NCI-H2171 (cell line): ENCODE measurements at places on chromosomes 4 and X.

GRCh38 chr4:144338834-144339233 lies 198.3 kb upstream of the GYPA start:
- no peak for DNase-seq

GRCh38 chrX:86171366-86171765 lies 23.1 kb downstream of the DACH2 start:
- DNase-seq: no peak

GRCh38 chr4:104641418-104641817 lies 146.7 kb upstream of the CXXC4 start:
- DNase-seq: no peak

GRCh38 chr4:53633608-53634007 lies 42.3 kb upstream of the LNX1 start:
- no peak for DNase-seq

- no peak for DNase-seq
These were observed 141.8 kb downstream of the RASL11B start for GRCh38 chr4:53003959-53004358.

DNA sequence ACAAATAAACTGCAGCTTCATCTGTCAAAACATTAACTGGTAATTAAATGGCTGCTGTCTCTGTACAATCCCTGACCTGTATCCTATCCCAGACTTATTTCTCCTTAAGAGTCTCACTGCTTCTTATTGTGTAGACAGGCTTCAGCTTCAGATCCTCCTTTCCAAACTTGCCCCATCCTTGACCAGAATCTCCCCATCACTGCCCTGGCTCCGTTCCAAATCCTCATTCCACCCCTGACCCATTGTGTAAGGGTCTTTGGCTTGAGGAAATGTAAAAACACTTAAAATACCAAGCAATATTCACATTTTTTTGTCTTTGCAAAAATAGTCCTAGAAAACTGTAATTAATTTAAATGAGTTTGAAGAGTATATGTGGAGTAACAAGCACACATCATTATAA lies 152.6 kb upstream of the VEGFC start:
- no peak for DNase-seq

- no peak for DNase-seq
These were observed 27.7 kb upstream of the VCX start for GRCh38 chrX:7815166-7815805.

DNA sequence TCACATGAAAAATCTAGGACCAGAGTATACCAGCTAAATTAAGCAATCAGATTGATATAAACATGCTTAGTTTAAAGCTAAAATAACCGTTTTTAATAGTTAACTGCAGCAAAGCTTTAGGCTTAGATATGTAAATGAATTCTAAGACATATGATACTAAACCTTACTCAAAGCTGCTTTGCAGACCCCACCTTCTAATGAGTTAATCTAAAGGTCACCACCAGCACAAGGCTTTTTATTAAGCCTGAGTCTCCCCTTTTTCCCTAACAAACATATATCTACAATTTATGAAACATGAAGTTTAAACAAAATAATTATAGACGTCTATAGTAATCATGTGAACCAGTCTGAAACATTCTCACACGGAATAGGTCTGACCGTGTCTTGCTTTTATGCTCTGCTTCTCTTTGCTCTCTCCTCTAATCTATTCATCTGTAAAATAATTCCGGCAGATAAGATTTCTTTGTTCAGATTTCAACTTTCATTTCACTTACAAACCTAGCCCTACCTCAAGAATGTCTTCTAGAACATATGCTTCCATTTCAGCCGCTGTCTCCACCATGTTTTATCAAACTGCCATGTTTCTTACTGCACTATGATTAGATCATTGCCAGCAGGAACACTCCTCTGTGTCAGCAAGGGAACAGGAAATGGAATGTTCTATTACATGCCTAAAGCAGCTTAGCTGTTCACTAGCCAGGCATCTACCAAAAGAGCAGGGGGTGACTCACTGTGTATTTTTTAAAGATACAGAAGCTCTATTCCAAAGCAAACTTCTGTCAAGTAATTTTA lies 35.9 kb downstream of the ANKRD17 start:
- DNase-seq: peak; percentile 24

DNA sequence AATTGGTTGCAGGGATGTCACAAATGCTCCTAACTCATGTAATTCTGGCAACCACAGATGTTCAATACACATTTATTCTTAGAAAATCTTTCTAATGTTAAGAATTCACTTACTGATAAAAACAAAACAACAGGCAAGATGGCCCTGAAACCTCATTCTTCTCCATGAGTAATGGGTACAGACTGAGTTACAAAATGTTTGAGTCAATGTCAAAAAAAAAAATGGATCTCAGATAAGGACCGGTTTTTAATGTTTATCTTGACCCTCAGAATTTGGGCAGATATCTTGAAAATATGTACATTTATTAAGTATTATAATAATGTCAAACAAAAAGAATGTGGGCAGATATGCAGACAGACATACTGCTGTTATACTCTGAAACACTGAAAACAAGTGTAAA lies 1.8 kb upstream of the SULT1E1 start:
- DNase-seq: no peak

GRCh38 chr4:177964061-177964460 lies 521.8 kb upstream of the AGA start:
- DNase-seq: no peak

- peak; percentile 84 for DNase-seq
These were observed 73.7 kb downstream of the TBL1X start for GRCh38 chrX:9538544-9539045.

DNA sequence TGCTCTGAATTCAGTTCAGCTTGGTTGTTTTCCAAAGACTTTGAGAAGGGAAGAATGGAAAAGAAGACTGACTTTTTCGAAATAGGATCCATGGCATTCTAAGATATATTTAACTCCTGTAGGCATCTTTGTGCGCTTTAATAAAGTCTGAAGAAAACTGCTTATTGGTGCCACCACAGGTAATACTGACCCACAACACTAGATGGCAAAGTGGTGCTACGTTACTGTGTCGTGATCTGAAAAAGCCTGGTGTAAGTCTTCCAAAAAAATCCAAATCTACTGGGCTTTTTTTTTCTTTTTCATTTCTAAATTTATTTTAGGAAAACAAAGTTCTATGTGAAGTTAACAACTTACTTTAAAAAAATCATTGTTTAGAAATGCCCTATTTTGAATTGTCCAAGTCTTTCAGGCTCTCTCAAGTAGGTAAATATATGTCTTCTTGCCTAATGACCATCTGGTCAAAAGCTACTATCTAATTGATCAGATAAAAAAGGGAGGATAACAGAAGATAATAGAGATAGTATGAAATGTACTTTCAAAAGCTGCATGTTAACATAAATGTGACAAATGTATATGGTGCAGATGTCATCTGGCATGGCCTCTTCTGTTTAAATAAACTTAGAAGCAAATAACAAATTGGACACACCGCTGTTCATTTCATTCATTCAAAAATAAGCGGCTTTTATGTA lies 47.0 kb upstream of the MID1IP1 start:
- DNase-seq: peak; percentile 32

- no peak for DNase-seq
These were observed 38.5 kb downstream of the ELF4 start for GRCh38 chrX:130071611-130072344.

DNA sequence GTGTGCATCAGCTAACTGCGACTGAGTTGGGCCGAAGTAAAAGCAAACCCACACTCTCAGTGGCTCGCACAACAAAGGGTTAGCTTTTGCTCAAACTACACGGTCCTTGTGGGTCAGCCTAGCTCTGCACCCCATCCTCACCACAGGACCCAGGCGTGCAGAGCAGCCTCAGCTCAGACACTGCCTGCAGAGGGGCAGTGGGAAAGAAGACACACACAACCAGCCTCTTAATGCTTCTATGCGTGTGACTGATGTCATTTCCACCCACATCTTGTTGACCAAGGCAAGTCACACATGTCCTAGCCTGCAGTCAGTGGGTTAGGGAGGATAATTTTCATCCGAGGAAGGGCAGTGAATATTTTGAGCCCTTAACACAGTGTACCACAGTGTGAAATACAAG lies 40.5 kb downstream of the HMGB2 start:
- DNase-seq: no peak

DNA sequence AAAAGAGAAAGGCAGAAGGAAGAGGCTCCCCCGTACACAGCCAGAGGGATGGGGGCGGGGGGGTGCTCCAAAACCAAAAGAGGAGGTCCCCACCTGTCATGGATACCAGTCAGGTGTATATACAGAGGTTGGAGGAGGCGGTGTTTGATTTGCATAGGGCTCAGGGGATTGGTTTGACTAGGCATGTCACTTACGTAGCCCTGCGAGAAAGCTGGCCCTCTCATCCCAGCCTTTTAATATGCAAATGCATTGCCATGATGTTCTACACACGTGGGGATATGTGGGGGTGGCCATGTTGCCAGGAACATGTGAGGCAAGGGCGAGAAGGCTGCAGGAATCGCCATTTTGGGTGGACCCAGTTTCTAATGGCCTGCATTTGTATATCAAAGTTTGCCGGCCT lies 38.6 kb downstream of the TMEM150C start:
- no peak for DNase-seq

GRCh38 chrX:20320461-20321159 lies 53.9 kb upstream of the RPS6KA3 start:
- no peak for DNase-seq

DNA sequence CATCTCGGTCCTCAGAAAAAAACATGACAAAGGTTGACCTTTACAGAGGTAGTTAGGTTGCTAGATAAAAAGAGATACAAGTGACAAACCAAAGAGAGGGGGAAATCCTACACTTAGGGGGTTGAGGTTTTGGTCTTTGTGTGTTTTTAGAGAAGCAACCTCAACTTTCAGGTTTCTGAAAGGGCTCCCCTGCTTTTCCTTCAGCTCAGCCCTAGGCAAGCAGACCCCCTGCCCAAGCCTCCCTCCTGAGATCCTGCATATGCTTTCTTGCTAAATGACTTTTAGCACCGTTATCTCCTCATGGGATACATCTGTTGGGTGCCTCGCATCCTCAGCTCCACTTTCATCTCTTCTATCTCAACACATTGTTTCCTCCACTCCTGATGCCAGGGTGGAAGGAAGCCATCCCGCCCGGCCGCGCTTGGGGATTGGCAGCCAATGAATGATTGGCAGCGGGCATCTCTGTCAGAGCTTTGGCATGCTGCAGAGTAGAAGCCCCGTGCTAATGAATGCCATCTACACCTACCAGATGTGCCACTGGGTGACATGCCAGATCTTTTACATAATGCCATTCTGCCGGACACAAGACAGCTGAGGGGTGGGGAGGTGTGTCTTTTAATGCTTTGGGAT lies 15.0 kb upstream of the PRDM8 start:
- no peak for DNase-seq

DNA sequence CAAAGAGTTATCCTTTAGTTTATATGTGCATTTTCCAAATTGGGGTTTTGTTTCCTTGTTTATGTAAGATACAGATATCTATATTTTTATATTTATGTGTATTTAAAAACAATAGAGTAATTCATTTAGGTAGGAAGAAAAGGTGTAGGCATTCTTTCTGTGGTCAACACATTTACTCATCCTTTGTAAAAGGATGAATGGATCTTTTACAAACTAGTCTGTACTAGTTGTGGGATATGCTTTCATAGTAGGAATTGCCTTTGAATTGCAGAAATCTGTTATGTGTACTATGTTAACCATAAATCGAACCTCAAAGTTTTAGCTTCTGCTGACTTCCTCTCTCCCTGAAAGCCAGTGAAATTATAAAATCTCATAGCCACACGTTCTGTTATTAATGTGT lies 128.5 kb downstream of the REPS2 start:
- no peak for DNase-seq

- no peak for DNase-seq
These were observed 96.5 kb downstream of the ARHGAP10 start for GRCh38 chr4:147828331-147828905.

- DNase-seq: no peak
These were observed 240.0 kb downstream of the GPC3 start for GRCh38 chrX:133745349-133745748.

GRCh38 chr4:74042681-74043080 lies 4.2 kb upstream of the CXCL3 start:
- no peak for DNase-seq

- DNase-seq: no peak
These were observed 25.6 kb upstream of the MSMO1 start for GRCh38 chr4:165301833-165302232.

- peak; percentile 12 for DNase-seq
These were observed 292.0 kb downstream of the CCSER1 start for GRCh38 chr4:90419124-90419711.

- DNase-seq: no peak
These were observed 247.6 kb downstream of the CBLL2 start for GRCh38 chrX:22520128-22520828.

DNA sequence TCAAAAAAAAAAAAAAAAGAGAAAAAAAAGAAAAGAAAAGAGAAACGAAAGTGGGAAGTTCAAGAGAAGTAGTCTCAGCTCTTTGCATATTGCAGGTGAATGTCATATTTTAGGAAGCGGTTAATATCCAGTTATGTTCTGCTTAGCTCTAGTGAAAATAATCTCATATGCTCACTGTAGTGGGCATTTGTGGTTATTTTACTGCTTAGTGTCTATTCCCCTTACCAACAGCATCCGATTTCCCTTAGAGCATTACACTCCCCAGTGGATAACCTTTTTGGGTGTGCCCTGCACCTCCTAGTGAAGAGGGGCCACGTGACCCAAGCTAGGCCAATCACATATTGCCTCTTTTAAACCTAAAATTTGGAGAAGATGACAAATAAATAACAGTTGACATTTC lies 111.2 kb upstream of the ZNF827 start:
- DNase-seq: no peak

DNA sequence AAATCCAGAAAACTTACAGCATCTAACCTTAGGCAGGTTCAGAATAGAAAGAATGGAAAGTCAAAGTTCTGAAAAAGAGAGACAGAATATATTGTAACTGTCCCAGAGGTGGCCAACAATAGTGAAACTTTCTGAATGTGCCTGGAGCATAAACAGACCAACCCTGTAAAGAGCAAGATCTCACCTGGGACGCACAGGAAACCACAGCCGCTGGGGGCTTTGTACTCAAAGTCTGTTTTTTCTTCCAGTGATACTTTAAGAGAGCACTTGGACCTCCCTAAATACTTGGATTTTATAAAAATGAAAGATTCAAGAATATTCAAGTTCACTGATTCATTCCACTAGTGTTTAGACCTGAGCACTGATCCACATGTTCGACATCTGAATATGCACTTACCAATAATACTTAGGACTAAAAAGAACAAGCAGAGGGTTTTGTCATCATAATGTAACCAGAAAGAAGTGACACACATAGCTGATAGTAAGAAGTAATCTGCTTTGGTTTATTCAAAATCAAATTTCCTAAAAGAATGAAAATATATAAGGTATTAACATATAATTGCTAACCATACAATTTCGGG lies 35.3 kb downstream of the ARAP2 start:
- DNase-seq: no peak

- no peak for DNase-seq
These were observed 245.9 kb downstream of the IDS start for GRCh38 chrX:149259241-149259640.

- DNase-seq: no peak
These were observed 51.4 kb downstream of the SORCS2 start for GRCh38 chr4:7243609-7244330.
